ENCODE measurements at places on chromosomes 11 and 22.

DNA sequence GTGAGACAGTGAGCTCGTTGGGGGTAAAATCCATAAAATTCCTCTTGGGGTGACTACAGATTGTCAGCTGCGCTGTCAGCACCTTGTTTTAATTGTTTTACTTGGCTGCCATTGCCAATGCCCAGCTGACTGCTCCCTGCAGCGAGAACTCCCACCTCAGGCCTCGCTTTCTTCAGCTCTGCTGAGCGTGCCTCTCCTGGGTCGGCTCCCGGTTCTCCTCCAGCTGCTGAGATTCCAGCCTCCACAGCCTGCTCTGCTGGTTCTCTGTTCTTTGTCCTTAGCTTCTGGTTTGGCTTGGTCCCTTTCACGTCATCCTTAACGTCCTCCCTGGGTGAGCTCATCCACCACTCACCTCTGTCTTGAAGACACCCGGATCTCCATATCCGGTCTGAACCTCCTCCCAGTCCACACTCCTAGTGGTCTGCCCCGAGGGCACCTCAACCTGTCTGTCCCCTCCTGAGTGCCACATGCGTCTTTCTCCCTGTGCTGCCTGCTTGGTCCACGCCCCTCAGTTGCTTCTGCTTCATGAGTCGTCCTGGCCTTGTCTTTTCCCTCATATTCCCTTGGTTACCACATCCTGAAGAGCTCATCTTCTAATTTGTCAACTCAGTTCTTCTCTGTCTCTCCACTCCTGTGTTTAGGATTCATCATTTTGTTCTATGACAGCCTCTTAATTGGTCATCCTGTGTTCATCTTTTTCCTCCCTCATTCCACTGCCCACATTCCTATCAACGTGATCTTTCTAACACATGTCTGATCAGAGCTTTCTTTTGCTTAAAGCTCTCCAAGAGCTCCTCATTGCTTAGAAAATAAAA lies 35.6 kb downstream of the BMAL1 start:
- no peak for DNase-seq

DNA sequence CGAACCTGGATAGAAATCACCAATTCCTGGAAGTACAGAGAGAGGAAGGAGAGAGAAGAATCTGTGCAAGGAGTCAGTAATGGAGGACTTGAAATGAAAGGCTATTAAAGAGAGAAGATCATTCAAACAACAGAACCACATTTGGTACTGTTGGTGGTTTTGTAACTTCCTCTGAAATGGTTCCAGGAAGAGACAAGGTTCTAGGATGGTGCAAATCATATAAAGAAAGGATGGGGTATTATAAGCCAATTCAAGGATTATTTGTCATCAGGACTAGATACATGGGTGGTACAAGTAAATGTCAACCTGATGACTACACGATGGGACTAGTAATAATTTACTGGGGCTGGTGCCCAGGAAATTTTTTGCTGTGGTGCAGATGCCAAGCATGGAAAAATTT lies 28.9 kb upstream of the TMA7B start:
- no peak for DNase-seq

DNA sequence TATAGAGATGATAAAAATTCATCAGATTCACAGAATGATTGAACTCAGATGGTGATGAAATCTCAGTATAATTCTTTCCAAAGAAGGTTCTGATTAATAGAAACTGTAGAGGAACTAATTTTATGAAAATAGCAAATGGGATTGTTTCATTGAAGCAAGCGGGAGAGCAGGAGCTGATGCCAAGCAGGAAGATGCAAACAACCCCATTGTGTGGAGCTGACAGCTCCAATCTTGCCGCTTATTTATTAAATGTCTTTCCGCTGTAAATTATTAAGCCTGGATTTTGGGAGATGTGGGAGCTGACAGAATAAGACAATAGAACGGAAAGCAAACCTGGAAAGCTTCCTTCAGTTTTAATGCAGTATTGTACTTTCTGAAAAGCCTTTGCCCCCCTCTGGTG lies 6.0 kb upstream of the TMEM218 start:
- DNase-seq = no peak

- DNase-seq = no peak
Observed at GRCh38 chr11:119251114-119251513, 45.0 kb downstream of the CBL start.

DNA sequence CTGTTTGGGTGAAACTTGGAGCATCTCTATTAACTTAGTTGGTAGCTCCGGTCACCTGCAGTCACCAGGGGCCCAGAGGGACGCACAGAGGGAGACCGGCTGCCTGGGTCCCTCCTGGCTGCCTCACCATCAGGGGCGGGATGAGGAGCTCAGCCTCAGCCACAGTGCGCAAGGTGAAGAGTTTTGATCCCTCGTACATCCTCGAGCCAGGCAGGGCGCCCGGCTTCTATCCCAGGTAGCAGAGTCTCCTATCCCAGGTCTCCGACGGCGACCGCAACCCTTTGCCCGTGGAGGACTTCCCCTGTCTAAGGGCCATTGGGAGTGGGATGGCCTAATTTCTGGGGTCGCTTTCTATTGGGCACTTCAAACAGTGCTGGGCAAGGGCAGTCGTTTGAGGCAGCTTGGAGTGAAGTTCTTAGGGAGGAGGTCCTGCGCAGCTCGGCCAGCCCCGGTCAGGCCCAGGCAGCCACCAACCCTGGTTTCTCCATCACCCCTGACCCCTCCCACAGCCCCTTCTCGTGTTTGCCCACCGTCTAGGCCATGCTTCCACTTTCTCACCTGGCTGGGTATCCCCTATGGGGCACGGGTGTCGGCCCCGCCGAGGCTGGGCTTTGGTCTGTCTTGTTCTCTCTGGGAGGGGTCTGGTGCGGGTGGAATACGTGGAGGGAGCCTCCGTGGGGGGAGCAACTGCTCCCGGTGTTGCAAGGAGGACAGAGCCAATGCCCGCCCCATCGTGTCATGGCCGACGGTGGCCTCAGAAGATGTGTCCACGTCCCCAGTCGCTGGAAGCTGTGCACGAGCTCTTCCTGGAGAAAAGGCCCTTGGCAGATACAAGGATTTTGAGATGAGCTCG lies 3.6 kb upstream of the MRGPRG start:
- no peak for DNase-seq

DNA sequence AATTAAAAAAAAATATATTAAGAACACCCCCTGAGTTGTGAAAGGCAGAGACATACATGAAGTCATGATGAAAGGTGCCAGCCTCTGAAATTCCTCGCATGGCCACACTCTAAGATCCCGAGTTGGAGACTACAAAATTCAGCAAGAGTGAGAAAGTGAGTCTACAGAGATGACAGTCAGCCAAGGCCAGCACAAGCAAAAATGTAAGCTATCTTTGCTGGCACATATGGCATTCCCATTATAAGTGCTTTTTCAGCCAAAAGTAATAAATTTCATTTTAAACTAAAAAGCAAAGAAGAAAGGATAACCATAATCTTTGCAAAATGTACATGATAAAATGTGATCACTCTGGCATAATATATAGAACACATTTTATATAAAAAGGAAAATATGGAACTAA lies 40.6 kb downstream of the FANCF start:
- no peak for DNase-seq

GRCh38 chr11:130160498-130161155 lies 1.0 kb downstream of the ST14 start:
- no peak for DNase-seq

GRCh38 chr11:64286801-64287159 lies 1.1 kb downstream of the GPR137 start:
- DNase-seq = no peak

DNA sequence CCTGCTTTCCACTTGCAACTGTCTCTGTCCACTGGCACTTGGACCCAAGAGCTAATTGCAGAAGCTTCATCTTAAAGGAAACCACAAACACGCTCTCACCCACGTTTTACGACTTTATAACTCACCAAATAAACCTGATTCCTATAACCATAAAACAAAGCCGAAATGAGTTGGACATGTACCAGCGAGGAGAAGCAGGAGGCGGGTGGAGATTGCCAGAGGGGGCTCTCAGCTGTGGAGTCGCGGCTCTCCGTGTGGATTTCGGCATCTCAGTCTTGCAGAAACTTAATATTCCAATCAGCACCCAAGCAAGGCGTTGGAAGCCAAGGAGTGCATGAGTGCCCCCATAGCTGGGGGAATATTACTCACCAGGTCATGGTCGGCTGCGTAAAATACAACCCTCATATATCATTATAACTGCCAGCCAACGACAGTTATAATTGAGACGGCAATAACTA lies 483.6 kb downstream of the MN1 start:
- peak; percentile 67 for DNase-seq

GRCh38 chr11:64385945-64386704 lies 27.2 kb downstream of the RPS6KA4 start:
- DNase-seq = peak; percentile 89

DNA sequence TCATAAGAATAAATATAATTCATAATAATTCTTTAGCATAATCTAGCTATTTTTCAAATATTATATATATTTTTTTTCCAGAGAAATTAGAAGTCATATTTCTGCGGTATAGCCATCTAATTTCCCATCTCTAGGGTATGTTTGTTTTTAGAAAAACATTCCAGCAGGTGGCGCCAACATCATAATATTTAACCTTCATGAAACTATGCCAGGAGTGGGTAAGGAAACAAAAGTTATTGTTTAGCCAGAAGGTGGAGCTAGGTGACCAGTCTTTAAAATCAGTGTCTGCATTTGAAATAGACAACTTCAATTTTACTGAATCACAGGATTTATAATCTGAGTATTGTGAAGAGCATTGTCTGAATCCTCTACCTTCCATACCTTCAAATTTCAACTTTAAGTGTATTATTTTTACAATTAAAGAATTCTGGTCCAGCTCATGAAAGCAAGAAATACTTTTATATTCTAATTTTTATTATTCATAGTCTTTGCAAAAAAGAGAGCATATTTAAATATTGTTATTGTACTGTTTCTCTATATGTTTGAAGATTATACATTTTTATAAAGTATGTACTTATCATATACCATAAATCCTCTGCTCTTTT lies 15.7 kb upstream of the CCDC179 start:
- peak; percentile 77 for DNase-seq

- no peak for DNase-seq
Observed at GRCh38 chr22:49372530-49373288, 455.0 kb downstream of the BRD1 start.

DNA sequence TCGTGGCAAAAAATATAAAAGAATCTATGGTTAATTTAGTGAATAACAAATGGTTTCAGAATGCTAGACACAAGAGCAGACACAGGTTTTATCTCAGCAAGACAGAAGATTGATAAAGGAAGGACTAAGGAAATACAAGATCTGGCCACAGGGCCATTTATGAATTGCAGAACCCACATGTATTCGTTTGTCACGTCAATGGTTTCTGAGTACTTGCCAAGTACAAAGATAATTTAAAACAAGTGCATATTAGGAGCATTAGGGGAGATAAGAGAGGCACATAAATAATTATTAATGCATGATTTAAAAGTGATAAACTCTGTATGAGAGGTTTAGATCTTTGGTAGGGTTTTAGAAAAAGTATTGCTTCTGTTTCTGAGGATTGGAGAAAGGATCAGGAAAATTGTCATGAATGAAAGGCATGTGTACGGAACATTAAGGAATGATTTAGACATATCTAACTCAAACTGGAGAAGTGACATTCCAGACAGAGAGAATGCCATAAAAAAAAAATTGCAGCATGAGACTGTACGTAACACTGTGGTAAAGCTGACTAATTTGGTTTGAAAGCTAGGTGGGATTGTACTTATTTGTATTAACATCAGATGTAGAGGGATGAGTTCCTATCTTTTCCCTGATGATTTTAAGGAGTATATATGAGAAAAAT lies 727.1 kb downstream of the NELL1 start:
- DNase-seq = no peak

- DNase-seq = peak; percentile 92
Observed at GRCh38 chr11:111819161-111819828, 52.1 kb downstream of the ALG9 start.

DNA sequence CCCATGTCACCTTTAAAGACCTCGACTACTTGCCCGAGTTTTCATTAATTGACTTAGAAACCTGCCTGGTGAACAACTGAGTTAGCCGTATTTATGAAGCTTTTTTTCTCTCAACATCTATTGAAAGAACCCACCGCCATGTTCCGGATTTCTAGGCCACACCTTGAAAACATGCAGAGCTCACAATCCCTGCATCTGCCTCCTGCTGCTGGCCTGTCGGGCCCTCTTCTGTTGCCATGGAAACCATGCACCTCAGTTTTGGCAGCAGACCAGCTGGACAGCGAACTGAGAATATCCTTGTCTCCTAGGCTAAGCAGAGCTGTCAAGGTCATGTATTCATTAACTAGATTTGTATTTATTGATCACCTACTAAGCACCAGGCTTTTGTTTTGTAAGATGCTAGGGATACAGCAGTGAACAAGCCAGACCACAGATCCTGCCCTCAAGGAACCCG lies 4.3 kb upstream of the PATZ1 start:
- peak; percentile 31 for DNase-seq

DNA sequence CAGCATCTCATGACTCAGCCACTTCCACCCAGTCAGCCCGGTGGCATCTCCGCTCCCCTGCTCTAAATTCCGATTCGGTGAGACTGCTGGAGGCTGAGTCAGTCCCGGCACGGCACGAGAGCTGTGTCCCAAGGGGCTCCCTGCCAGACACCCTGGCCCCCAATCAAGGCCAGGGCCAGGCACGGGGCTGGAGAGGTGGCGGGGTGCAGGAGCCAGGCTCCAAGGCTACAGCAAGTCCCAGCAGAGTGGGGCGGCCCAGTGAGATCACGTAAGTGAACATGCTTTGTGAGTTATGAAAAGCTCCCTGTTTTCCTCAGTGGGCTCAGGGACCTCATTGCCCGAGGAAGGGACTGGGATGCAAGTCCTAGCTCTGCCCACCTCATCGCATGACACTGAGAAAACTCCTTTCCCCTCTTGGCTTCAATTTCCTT lies 3.0 kb downstream of the C11orf68 start:
- peak; percentile 99 for DNase-seq

DNA sequence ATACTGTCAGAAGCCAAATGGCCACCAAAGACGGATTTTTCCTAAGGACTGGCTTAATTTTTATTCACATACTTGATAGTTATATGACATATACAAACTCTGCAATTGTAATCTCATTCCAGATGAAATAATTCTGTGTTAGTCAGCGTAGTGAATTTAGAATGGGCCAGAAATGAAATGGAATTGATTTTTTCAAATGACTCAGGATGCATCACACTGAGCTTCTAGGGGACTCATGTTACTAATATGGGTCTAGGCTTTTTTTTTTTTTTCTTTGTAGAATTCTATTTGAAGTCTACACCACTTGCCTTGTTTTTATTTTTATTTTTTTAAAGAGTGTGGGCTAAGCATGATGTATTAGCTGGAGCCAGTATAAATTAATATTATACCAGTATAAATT lies 62.7 kb downstream of the SPECC1L start:
- DNase-seq = peak; percentile 86

- DNase-seq = no peak
Observed at GRCh38 chr11:37078521-37078920, 480.5 kb upstream of the RAG2 start.

GRCh38 chr11:62435846-62436660 lies 17.2 kb downstream of the SCGB1A1 start:
- no peak for DNase-seq

- peak; percentile 44 for DNase-seq
Observed at GRCh38 chr11:33689085-33689484, 11.5 kb downstream of the C11orf91 start.

DNA sequence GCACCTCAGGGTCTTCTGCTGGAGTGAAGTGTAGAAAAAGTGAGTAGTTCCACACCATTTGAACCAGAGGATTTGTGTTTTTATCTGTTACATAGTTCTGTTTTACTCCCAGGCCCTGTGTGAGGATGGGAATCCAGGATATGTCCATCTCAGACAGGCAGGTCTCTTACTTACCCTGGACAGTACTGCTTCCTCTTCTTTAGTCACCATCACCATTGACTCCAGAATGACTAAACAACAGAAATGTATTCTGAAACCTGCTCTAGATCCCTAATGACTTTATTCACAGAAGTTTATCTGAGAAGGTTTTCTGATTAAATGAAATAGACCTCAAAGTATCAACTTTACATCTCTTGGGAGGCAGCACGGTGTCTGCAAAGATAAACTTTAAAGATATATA lies 33.6 kb downstream of the CYP2R1 start:
- DNase-seq = no peak
